NCI-H524 (cell line): ENCODE measurements at places on chromosomes 5 and 9.

DNA sequence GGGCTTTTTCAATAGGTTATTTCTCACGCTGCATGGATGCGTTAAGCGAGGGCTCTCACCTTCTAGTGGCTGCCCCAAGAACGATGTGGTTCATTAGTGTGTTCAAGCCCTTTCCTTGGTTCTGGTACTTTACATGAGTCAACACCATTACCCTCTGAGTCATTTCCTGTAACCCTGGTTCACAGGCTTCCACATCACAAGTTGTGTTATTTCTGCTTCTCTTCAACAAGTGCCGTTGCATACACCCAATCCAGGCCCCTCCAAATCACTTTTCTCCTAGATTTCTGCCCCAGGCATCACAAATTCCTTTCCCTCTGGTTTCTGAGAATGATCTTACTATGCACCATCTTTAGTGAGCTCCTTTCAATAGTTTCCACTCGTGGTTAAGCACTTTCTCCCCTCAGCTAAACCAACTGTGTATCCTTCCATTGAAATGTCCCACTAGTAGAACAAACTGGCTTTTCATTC lies 69.5 kb upstream of the RAD23B start:
- no peak for DNase-seq

DNA sequence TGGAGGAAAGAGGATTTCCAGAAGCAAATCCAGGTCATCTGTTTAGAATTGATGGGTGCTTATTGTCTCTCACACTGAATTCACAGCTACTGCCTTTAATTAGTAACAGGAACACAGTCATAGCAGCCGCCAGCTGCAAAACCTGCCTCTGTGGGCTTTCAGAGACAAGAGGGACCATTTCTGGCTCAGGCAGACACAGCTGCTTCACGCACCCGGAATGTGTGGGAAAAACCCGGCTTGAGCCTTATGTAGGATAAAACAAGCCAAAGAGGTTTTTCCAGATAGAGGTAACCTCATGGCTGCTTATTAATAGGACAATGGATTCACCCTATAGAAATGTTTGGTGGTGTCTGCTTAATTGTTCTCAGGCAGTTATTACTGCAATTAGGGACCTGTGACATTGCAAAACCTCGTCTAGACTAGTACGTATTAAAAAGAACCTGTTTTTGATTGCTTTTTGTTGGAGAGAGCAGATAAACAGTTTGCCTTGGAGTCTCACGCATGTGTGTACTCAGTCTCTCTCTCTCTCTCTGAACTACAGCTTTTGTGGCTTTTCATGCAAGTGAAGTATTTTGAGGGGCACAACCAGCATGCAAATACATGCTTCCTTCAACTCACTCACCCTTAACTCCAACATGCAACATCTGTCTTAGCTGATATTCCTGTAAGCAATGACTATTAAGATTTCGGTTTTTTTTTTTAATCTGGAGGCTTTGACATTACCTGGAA lies 302.7 kb downstream of the PLK2 start:
- peak; percentile 53 for DNase-seq

DNA sequence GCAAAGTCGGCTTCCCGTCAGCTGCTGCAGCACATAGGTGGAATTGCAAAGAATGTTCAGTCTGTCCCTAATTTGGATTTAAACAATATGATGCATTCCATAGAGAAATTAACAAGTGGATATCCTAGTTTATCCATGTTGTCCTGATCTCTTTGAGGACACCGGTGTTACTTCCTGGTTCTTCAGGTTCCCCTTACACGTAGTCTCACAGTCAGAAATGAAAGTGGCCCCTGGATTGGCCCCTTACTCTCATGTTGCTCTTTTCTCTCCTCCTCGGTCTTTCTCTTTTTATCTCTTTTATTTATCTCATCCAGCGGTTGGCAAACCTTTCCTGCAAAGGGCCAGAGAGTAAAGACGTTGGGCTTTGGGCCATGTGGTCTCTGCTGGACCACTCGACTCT lies 265.1 kb downstream of the GAS1 start:
- no peak for DNase-seq

DNA sequence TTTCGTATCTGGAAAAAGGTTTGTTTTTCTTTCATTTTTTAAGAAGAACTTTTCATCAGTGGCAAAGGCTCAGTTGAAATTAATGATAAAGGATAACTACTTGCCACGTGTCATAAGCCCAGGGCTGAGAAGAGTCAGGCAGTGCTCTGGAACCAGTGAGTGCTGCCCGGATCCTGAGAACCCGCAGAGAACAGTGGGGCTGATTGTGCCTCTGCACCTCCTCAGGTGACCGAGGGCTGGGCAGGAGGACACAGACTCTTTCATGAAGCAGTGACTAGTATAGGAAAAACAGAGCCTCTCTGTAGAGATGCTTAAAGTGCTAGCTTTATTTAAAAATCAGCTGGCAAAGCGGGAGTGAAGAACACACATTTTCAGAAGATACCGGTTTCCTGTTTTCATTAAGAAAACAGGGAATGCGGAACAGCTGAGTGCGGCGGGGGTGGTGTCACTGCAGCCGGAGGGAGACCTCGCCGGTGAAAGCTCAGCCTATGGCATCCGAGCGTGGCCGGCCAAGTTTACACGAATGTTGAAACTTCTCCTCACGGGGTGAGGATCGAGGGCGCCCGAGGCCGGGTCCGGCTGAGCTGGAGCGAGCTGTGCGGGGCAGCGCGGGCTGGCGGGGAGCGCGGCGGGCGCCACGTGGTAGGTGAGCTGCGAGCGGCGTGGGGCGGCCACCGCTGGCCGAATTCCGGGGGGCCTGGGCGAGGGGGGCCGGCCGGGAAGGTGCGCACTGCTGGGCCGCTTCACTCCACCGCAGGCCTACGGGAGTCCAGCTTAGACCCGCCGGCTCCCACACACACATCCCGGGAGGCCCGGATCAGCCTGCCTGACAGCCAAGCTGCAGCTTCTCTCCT lies 134.7 kb upstream of the DMRT1 start:
- DNase-seq: no peak

DNA sequence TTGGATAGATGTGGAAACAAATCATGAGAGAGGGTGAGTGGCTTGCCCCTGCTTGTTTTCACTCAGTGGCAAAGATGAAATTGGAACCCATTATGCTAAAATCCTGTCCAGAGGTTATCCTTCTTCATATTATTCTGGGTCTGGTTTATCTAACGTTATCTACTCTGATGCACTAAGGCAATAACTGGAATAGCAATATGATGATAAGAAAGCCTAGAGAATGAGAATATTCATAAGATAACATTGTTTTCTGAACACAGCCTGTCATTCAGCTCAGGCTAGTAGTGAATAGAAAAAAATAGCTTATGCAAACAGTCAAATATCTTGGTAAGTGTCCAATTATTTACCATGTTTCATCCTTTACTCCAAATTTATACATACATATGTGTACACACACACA lies 132.0 kb upstream of the C6 start:
- no peak for DNase-seq

- DNase-seq: no peak
These were observed 3.8 kb downstream of the COL23A1 start for GRCh38 chr5:178586396-178586795.

DNA sequence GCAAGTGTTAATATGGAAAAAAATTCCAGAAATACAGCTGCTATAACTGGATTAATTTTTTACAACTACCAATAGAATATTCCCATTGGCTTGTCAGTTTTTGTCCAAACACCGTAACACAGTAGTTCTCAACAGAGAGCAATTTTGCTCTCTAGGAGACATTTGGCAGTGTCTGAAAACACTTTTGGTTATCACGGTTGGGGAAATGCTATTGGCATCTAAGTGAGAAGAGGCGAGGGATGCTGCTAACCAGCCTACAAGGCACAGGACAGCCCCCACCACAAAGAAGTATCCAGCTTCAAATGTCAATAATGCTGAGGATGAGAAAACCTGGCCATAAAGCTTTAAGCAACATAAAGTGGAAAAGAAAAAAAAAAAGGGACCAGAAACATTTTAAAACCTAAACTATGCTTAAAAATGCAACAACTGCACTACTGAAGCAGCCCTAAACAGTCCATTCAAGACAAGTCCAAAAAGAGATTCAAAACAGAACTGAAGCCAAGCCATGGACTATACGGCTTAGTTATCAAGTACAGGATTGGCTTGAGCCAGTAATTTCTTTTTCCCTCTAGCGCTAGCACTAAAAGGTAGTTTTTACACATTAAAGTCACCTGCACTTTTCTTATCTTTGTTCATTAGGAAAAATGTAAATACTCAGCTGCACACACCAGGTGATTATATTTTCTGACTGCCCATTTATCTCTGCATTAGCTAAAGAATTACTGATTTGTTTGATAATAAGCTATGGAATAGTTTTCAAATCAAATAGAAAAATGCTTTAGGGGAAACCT lies 83.9 kb downstream of the NR3C1 start:
- no peak for DNase-seq

DNA sequence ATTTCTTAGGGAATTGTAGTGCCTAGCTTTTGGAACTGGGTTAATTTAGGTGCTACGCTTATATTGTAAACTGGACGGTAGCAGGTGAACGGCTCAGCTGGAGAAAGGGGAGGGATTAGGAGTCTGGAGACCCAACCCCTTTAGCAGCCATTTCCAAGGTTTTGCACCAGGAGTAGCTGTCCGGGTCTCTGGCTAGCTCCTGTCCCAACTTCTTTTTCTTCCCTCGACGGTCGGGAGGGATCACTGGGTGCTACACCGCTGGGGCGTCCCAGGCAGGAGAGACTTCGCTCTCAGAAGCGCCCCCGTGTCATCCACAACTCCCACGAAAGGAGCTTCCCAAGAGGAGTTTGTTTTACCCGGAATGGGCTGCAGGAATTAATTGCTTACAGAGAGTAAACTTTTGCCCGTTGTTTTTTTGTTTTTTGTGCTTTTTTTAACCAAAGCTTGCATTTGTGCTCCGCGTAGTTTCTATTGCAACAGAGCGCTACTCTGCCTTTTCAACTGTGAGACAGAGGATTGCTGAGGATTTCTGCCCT lies 1640.9 kb upstream of the C9orf72 start:
- peak; percentile 88 for DNase-seq

DNA sequence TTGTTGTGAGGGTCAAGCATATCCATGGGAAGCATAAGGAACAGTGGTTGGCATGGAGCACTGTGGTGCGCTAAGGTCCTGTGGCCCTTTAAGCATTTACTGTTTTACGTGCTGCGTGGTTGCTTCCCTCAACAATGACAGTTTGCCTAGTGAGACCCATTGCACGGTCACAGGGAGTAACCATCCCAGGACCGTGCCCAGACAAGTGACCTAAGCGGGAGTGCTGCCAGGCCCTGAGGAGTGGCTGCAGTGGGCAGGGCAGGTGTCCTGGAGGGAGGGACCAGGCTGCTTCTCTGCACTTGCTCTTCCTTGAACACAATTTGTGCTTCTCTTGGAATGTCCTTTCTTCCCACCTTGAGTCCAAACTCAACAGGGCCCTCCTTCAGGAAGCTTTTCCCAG lies 64.6 kb downstream of the RGS3 start:
- DNase-seq: no peak

GRCh38 chr5:33978306-33978705 lies 6.2 kb downstream of the SLC45A2 start:
- no peak for DNase-seq

- DNase-seq: peak; percentile 81
These were observed 145.3 kb downstream of the MACROH2A1 start for GRCh38 chr5:135253601-135254178.

DNA sequence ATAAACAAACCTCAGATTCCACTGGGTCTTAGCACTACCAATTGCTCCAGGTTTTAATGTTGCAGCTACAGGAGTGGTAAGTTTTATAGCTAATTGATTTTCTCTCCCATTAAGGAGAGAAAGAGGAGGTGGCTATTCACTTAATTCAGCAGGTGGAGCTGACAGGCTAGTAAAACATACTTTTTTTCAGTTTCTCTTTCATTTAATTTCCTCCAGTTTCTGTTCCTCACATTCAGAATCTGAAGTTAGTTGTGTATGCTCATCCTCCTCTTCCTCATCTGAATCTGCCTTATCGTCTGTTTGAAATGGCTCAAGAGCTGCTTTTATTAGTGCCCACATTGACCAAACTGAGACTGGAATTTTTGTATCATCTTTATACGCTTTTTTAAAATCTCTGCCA lies 98.0 kb downstream of the PLPPR1 start:
- no peak for DNase-seq

DNA sequence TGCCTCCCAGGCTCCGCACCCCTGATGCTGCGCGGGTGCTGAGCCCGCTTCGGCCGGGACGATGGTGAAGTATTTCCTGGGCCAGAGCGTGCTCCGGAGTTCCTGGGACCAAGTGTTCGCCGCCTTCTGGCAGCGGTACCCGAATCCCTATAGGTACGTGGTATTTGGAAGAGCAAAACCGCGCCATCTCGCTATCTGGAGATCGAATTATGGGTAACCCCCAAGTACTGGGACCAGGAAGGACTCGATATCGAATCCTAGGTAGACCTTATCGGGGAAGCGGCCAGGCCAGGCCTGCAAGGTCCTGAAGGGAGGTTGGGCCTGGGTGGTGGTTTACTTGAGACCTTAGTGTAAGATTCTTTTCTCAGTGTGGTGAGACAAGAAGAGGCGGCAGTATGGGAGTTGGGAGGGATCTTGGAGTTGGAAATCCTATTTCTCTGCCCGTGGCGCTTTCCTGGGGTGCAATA lies 359 bp downstream of the PRELID1 start:
- no peak for DNase-seq

- DNase-seq: no peak
These were observed 388 bp downstream of the ANKS6 start for GRCh38 chr9:98795970-98796363.

- DNase-seq: no peak
These were observed 33.8 kb upstream of the KDM4C start for GRCh38 chr9:6723881-6724420.

GRCh38 chr9:114372921-114373448 lies 14.8 kb downstream of the AKNA start:
- DNase-seq: no peak

DNA sequence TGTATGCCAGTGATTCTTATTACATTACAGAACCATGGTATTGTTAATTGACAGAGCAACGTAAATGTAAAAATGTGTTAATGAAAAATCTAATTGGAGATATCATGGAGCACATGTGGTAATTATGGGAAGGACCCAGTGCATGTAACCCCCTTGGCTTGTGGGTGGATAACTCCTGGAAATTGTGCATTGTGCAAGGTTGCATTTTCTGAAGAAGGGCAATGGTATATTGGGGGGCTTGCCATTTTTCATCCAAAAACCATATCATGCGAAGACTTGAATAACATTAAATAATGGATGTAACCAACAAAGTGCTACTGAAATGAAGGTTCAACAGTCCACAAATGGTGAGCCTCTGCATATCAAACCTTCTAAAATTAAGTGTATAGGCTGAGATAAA lies 47.6 kb downstream of the BASP1 start:
- no peak for DNase-seq

- no peak for DNase-seq
These were observed 53.7 kb downstream of the ENC1 start for GRCh38 chr5:74586856-74587255.

DNA sequence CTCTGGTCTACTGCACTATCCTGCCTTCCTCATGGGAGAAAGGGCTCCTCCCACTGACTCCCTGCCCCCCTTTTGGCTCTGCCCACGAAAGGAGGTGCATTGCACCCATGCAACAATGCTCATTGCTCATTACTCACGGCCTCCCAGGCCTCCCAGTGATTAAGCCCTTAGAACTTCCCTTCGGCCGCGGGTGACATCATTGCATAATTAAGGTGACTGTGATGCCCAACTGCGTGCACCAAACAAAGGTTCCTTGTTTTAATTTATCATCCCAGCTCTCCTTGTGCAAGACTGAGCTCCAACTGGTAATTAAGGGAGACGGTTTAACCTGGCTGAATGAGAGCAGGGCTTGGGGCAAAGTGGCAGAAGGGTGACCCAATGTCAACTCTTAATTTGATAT lies 180.4 kb downstream of the GAS1 start:
- DNase-seq: no peak
